K562 (cell line): ENCODE measurements at places on chromosomes 4 and X.
A peak's percentile ranks its signal among the peaks of the same experiment; 100 is the strongest.

- no peak for DNase-seq
Observed at GRCh38 chr4:73575660-73576059, 44.6 kb downstream of the RASSF6 start.

DNA sequence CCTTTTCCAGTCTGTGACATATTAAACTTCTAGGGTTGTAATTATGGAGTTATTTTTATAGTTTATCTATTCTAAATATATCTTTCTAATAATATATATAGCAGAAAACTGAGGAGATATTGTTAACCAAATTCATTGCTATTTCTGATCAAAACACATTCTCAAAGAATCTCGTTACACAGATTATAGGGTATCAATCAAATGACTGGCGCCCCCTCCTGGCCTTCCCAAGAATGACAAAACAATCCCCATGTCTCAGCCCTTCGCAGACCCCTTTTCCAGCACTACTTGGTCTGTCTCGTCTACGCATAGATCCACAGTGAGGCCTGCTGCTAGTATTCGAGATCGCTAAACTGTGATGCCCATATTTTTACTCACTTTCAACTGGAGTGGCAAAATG is 209.3 kb downstream of the GPC3 start:
- peak; percentile 15 for DNase-seq

GRCh38 chr4:182179751-182180150 is 63.5 kb upstream of the TENM3 start:
- DNase-seq = no peak

- no peak for DNase-seq
Observed at GRCh38 chr4:168654104-168654847, 157.4 kb downstream of the PALLD start.

GRCh38 chr4:100738196-100739165 is 220.7 kb upstream of the EMCN start:
- no peak for DNase-seq

GRCh38 chrX:45794323-45794994 is 593.8 kb upstream of the DIPK2B start:
- DNase-seq = no peak

DNA sequence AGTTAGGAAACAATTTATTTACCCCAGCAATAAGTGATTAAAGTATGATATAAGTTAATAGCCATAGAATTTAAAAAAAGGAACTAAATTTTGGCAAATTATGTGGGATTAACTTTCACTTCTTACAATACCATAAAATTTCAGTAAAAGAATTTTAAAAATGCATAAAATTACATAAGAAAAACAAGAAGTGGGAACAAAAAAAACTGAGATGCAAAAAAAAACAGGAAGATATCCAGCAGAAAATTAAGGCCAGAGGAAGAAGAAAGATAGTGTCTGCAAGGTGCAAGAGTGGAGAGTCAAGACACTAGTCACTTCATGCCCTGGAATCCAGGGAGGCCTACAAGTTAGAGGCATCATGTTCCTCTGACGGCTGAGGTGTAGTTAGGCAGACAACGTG is 184.2 kb downstream of the GASK1B start:
- no peak for DNase-seq

DNA sequence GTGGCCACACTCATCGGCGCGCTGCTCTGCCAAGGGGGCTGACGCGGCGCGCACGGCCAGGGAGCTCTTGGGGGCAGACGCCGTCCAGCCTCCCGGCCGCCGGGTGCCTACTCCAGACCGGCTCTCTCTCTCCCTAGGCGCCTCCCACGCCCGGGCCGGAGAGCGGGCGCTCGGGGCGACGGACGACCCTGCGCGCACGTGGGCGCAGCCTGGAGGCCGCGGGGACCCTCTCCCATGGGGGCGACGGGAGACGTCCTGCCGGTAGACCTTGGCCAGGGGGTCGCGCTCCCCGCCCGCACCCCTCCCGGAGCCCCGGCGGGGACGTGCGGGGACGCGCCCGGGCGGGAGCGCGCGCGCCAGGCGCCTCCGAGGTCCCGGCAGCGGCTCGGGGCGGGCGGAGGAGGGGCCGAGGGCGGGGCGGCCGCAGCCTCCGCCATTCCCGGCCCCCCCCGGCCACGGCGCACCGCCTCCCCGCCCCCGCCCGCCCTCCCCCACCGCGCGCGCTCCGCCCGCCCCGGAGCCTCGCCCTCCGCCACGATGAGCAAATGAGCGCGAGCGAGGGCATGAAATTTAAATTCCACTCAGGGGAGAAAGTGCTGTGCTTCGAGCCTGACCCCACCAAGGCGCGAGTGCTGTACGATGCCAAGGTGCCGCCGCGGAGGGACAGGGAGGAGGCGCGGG is at the start of gene MSL3:
TSS of gene MSL3 (plus strand) at position 519 of the 681 bp plus-strand sequence. CDS start at position 546, 27 bp downstream.
- peak; percentile 83 for DNase-seq

DNA sequence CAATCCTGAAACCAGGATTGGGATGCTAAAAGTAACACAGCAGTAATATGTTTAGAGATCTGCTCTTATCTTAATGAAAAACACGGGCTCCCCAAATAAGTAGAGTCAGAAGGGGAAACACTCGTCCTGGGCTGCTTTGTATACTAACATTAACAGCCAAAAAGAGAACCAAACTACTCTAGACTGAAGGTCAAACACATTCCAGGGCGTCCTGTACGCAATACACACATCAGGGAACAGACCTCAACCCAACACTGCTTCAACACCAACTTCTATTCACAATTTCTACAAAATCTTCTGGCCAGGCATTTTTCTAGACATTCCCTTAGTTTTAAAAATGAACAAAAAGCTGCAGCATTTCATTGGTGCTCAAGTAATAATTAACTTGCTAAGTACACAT is 21.4 kb downstream of the FAT1 start:
- no peak for DNase-seq

DNA sequence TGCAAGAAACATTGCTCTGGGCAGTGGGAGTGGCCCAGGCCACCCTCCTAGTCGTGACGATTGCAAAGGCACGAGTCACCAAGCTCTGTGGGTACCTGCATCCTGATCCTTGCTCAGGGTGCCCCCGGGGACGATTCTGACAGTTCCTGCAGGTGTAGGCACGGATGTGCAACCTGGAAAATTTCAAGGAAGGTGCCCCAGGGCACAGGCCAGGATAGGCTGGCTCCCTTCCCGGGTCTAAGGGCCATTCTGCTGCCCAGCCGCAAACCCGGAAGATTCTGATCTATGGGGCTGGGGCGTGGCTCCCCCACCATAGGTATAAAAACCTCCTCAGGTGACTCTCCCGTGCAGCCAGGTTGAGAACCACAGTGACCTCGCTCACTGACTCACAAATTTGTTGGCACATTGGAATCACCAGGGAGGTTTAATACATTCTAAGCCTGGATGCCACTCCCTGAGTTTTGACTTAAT is 228.5 kb downstream of the PTTG2 start:
- no peak for DNase-seq

GRCh38 chr4:7043284-7044136 is at the start of gene TADA2B:
Gene TADA2B, plus strand, starts transcription at chr4:7043372. Its CDS starts 208 bp downstream, at chr4:7043580.
- peak; percentile 55 for DNase-seq

- peak; percentile 33 for DNase-seq
Observed at GRCh38 chrX:38664285-38664684, 102.9 kb downstream of the TSPAN7 start.

- no peak for DNase-seq
Observed at GRCh38 chr4:127007305-127007704, 625.5 kb upstream of the INTU start.

DNA sequence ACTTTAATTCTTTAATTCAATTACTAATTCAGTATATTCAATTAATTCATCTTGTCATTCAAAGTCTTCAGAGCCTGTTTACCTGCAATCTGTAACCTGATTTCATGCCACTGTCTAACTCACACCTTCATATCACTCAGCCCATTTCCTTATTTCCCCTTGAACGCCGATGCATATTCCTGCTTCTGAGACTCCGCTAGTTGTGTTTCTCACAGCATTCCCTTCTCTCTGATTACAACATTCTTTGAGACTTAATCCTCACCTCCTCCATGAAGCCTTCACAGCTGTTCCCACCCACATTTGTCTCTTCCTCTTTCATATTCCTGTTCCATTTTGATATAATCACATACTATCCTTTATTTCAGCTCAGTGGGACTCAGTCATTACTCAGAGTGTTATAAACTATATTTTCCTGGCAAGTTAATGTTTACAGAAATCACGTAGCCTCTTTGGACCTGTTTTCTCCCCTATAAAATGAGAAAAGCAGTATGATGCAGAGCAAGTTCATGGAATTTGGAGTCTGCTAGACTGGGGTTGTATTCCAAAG is 69.0 kb downstream of the MAP9 start:
- DNase-seq = no peak

DNA sequence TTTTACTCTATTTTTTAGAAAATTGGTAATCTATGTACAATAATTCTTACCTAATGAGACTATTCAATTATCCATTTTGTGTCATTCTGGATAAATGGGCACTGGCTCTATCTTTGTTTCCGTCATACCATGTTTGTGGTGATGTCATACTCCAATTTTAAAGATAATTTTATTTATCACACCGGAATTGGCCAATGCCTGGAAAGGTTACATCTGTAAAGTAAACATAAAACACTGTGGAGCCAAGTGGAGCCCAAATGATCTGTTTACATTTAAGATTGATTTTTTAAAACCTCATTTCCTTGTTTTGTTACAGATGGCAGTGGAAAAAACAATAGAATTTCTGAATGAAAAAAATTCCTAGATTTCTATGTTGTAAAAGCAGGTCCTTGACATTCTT is 120.2 kb upstream of the GPRIN3 start:
- no peak for DNase-seq

DNA sequence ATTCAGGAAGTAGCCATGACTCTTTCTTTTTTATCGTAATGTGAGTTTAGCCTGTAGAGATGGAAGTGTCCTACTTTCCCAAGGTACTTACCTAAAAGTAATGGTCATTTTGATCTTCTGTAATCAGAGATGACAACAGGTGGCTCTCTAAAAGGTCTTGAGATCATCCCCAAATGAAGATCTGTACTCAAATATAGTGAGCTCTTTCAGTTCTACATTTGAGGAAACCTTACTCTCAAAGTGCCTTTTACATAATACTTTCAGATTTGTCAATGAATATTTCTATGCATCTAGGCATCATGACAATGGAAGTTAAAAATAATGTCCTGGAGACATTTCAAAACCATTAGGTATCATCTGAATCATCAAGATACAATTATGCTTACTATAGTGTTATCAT is 17.2 kb upstream of the MND1 start:
- no peak for DNase-seq

- no peak for DNase-seq
Observed at GRCh38 chr4:87128006-87128705, 92.3 kb downstream of the KLHL8 start.

DNA sequence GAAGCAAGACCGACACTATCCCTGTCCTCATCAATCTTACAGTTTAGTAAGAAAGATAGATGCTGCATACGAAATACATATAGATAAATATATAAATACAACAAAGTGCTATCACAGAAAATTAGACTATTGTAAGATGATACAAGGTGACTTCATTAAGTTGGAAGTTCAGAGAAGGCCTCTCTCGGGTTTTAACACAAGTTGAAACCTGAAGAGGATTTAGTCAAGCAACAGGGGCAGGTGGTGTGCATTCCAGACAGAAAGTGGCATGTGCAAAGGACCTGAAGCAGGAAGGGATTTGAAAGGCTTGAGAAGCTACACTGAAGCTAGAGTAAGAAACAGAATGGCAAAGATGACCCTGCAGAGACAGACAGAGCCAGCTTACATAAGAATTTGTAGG is 36.5 kb downstream of the USP46 start:
- DNase-seq = no peak

DNA sequence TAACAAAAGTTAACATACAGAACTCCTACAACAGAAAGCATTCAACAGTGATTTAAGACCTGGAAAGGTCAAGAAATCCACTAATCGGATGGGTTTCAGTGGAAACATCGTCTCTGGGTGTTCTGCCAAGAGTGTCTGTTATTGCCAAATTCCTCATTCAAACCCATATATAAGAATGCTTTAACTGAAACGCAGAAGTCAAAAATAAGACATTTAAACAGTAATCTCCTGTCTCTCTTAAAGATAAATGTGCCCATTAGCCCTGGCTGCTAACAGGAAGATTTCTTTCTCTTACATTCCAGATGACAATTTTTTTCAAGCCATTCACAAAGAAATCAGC is 31.5 kb downstream of the DCTD start:
- DNase-seq = no peak

- no peak for DNase-seq
Observed at GRCh38 chrX:14274691-14275090, 245.0 kb upstream of the GEMIN8 start.

DNA sequence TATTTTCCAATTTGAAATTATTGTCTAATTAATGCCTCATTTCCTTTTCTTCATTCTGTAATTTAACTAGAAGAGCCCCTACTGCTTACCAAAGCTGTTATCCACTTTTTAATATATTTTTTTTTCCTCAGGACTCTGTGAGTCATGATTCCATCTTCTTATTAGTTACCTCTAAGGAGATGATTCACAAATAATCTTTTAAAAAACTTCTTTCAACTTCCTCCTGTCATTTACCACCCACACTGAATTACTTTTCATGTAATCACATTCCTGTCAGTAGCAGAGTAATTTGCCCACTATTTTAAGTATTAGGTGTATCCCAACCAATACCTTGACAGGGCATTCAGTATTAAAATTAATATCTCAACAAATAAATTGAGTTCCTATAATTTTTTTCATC is 470.9 kb upstream of the ADGRL3 start:
- no peak for DNase-seq

- DNase-seq = no peak
Observed at GRCh38 chrX:42978655-42979379, 200.9 kb upstream of the PPP1R2C start.

GRCh38 chr4:154254999-154255398 is 236.6 kb downstream of the DCHS2 start:
- peak; percentile 8 for DNase-seq

DNA sequence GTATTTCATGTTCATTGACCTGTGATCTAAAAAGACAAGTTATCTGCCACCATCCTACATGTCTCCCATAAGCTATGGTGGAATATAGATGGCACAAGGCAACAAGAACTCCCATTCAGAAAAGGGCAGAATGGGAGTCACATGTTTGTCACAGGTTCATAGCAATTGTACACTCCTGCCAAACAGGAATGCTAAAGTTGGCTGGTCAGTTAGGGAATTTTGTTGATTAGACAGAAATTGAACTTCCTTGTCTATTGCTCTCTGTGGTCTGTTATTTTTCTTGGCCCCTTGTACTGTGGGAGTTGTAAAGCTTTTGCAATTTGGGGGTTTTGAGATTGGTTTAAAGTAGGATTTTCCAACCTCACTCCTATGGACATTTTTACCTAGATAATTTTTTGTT is 101.7 kb upstream of the SOD3 start:
- DNase-seq = no peak

- no peak for DNase-seq
Observed at GRCh38 chrX:24607616-24608015, 39.5 kb downstream of the PCYT1B start.

- no peak for DNase-seq
Observed at GRCh38 chr4:40276546-40276945, 58.6 kb upstream of the CHRNA9 start.
